ENCODE measurements at places on chromosomes 7 and 10. TPM values are rescaled to one million over a fixed set of nuclear protein-coding genes. Genes with fewer than 3 reads are reported as not detected.

The PNLIP gene
- not detected for total RNA-seq

The OR9A2 gene
- not detected for total RNA-seq

The GNGT1 gene
- total RNA-seq, result not detected

The ARPC1A gene
- total RNA-seq, result 172 TPM

The HYCC1 gene
- 72.2 TPM for total RNA-seq

The MLXIPL gene
- 0.34 TPM for total RNA-seq

The SPDYE16 gene
- not detected for total RNA-seq

The TMUB1 gene
- total RNA-seq, result 44.2 TPM

The GPR26 gene
- not detected for total RNA-seq

The ASAH2B gene
- 1.1 TPM for total RNA-seq

The FZD8 gene
- total RNA-seq, result 11.7 TPM

The NPY4R2 gene
- total RNA-seq, result 0.47 TPM

The FLNC gene
- total RNA-seq, result 168 TPM

The PPP1R17 gene
- not detected for total RNA-seq

The BMPR1A gene
- total RNA-seq, result 20.1 TPM

The SAMD8 gene
- total RNA-seq, result 17.6 TPM

The SLC26A4 gene
- 0.17 TPM for total RNA-seq

The PIK3CG gene
- total RNA-seq, result not detected

The CYP2E1 gene
- under 0.01 TPM for total RNA-seq

The TRIM24 gene
- 11.4 TPM for total RNA-seq

The PTPRN2 gene
- total RNA-seq, result 3.5 TPM

The TSC22D4 gene
- 48.1 TPM for total RNA-seq

The UFSP1 gene
- 6.0 TPM for total RNA-seq

The HMX2 gene
- total RNA-seq, result not detected

The TSPAN12 gene
- total RNA-seq, result 5.5 TPM

The TNS3 gene
- 59.6 TPM for total RNA-seq

The CRHR2 gene
- not detected for total RNA-seq

Data from pericardium fibroblast (primary cell).